ENCODE measurements at places on chromosomes 16 and 17.

DNA sequence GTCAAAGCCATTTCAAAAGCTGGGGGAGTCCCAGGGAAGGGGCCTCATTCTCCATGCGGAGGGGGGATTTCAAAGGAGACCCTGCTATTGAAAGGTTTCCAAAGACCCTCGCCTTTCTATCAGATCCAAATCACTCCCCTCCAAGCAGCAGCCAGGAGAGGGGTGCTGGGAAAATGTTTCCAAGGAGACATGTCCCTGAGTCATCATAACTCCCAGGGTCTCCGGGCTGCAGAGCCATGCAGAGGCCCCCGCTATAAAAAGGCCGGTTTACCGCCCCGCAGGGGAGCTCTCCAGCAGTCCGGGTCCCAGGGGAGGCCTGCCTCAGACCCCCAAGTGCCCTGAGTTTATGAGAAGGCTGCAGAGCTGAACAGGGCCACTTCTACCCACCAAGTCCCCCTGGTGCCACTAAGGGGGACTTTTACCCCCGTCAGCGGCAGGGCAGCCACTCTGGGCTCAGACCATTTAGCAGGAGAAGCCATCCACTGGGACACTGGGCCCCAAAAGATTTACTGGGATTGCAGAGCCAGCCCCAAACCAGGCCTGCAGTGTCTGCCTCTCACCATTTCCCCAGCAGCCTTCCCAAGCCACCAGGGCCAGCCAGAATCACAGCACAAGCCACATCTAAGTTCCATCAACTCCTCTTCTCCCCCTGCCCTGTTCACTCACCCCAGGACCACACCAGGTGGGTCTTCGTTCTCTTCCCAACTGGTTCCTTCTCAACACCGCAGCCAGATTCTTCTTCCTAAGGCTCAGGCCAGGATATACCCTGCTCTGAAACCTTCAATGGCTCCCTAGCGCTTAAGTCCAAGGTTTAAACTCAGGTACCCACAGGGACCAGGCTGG is 234.4 kb downstream of the ZNF423 start:
- no peak for DNase-seq

DNA sequence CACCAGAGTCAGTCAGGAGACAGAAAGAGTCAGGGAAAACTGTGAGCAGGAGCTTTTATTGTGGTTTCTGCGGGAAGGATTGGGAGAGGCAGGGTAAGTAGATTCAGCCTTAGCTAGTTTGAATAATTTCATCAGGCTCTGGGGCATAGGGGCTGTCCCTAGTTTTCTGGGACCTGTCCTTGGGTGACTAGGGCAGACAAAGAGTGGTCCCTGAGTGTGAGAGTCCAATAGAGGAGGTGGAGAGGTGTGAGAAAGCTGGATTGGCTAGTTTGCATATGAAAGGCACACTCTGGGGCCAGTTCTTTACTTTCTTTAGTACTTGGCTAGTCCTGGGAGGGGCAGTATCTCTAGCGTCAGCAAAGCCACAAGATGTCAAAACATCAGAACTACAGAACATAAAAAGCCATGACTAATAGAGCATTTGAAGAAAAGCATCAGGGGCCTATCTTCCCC is 255.6 kb downstream of the HS3ST3A1 start:
- DNase-seq, result no peak

GRCh38 chr17:83199500-83200201 is 120.2 kb downstream of the METRNL start:
- no peak for DNase-seq

DNA sequence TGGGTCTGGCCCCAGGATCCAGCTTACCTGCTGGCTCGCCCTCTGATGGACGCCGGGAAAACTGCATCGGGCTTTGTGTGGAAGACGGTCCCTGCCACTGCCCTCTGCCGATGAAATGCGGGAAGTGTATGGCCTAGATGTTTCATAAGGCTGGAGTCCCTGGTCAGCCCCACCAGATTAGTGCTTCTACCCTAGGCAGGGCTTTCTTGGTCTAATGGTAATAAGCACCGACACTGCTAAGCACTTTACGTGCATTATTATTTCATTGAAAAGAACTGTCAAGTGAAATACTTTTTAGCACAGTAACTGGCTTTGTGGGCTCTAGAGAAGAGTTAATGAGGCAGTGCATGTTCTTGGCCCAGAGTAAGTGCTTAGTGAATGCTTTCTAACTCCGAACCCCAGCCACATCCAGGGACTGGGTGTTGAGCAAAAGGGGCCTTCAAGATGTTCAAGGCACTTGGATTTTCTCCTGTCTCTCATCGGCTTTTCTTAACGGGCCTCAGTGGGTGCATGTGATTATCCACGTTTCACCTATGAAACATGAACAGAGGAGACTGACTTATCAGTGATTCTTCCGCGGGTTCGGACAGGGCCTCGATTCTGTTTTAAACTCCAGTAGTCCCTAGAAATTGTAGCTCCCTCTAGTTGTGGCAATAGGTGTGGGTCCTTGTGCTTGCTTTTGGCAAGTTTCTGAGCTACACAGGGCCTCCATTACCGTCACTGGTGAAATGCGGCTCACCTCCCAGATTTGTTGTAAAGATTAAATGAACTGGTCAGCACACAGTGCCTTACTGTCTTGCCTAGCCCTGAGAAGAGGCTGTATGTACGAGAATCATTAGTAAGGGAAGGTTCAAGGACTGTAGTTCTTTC is 6.6 kb downstream of the TRAF4 start:
- peak; percentile 93 for DNase-seq

GRCh38 chr17:60524463-60525327 is 1.3 kb downstream of the APPBP2 start:
- peak; percentile 20 for DNase-seq

- DNase-seq, result no peak
These were observed 539.5 kb downstream of the HAPSTR1 start for GRCh38 chr16:9630985-9631384.

- DNase-seq, result no peak
These were observed 2.8 kb downstream of the MYCBPAP start for GRCh38 chr17:50511058-50511457.

GRCh38 chr17:63824362-63824761 is 2.9 kb upstream of the PSMC5 start:
- no peak for DNase-seq

DNA sequence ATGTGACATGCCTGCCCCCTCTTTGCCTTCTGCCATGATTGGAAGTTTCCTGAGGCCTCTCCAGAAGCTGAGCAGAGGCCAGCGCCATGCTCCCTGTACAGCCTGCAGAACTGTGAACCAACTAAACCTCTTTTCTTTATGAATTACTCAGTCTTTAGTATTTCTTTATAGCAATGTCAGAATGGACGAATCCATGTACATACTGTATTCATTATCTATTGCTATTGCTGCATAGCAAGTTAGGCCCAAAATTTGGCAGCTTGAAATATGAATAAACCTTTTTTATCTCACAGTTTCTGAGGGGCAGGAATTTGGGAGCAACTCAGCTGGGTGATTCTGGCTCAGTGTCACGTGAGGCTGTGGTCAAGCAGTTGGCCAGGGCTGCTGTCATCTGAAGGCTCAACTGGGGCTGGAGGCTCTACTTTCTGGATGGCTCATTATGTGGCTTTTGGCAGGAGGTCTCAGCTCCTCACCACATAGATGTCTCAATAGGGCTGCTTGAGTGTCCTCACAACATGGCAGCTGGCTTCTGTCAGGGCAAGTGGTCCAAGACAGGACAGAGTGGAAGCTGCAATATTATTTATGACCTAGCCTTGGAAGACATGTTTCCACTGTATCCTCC is 40.0 kb downstream of the SOCS1 start:
- no peak for DNase-seq

- no peak for DNase-seq
These were observed 2.5 kb upstream of the MAP3K14 start for GRCh38 chr17:45319239-45319703.

GRCh38 chr17:50258647-50259476 is 15.4 kb upstream of the TMEM92 start:
- DNase-seq, result peak; percentile 50

DNA sequence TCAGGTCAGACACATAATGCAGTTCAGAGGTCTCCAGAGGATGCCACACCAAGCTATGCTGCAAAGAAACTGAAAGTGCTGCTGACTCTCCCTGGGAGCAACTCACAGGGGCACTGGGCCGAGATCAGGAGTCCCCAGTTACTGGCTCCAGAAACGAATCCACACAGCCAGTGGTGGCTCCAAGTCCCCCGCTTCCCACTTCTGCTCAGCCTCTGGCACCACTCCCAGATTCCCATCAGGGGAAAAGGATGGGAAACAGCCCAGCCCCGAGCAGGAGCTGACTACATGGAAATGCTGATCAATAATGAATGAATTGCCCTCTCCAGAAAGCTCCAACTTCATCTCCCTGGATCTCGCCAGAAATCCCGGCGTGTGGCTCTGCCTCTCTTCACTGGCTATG is 62.3 kb upstream of the CDH5 start:
- no peak for DNase-seq

GRCh38 chr17:40515491-40516041 is 14.1 kb upstream of the TNS4 start:
- DNase-seq, result no peak

DNA sequence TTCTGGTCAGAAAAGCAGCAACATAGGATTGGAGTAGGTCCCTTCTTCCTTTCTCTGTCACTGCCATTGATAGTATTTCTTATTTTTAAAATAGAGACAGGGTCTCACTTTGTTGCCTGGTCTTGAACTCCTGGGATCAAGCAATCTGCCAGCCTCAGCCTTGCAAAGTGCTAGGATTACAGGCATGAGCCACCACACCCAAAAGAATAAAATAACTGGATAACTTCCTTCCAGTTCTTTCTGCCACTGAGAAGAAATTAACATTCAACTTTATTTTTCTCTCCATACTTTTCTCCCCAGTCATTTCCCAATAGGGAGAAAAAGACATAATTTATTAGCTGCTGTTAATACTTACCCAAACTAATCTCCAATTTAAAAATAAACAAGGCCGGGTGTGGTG is 91.9 kb upstream of the MED13 start:
- DNase-seq, result no peak

DNA sequence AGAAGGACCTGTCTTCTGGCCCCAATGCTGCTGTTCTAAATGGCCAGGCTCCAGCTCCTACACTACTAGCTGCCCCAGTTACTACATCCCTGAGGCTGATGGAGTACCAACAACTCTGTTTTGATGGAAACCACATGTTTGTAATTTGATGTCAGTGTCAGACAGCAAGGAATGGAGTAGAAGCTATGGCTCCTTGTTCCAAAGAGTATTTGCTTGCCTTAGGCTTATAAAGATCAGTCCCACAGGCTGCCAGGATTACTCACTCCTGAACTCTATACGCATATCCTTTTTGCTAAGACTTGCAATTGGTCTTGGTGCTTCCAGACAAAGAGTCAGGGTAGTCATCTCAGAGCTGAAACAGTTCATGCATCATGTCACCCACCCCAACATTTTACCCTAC is 139.6 kb downstream of the HS3ST3A1 start:
- DNase-seq, result no peak

GRCh38 chr16:87499189-87499486 is 6.3 kb upstream of the ZCCHC14 start:
- DNase-seq, result no peak

DNA sequence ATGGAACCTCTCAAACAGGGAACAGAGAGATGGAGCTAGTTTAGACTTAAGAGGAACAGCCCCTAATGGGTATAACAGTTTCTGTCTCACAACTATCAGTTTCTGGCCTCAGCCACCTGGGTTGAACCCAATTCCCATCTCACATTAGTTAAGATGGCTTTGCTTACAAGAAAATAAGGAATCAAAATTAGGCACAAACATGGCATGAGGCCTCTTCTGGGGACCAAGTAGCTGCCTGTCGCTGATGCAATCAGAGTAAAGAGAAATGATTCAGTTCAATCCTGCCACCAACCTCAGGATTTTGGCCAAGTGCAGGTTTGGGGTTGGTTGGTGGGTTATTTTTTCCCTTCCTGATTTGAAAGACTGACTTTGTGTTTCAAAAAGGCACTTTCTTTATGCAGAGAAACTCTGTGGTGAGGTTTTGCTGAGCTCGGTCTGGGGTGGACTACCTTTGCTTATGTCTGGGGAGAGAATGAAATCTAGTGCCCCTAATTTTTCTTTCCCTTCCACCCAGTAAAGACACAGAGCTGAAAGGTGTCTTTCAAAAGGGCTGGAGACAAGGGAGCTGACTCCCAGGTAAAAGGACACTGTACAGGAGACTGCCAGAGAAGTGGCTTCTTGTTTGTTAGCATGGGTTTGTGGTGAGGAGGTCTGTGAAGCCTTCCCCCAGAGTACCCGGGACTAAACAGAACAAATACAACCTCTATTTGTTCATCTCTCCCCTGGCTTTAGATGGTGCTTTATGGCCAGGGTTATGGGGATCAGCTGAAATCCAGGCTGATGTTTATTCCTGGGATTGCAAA is 44.8 kb upstream of the NFAT5 start:
- DNase-seq, result no peak

- DNase-seq, result no peak
These were observed 93.4 kb downstream of the SSH2 start for GRCh38 chr17:29836643-29837042.

- DNase-seq, result no peak
These were observed 196.8 kb downstream of the PHKB start for GRCh38 chr16:47657977-47658376.

GRCh38 chr17:40187238-40187637 is 10.0 kb downstream of the RAPGEFL1 start:
- no peak for DNase-seq
